Smooth muscle cell of trachea (primary cell): ENCODE measurements at places on chromosomes 2 and 18. TPM values are rescaled to one million over a fixed set of nuclear protein-coding genes. Genes with fewer than 3 reads are reported as not detected.

The OTX1 gene
- total RNA-seq, result 0.29 and 0.33 TPM in 2 replicates

The TEKT4 gene
- total RNA-seq, result not detected in 2 replicates

The FBXO48 gene
- total RNA-seq, result 0.29 and 0.33 TPM in 2 replicates

The POTEC gene
- total RNA-seq, result not detected in 2 replicates

The CDH2 gene
- 6.3 and 6.8 TPM in 2 replicates for total RNA-seq

The DNAJB2 gene
- 49.0 and 136 TPM in 2 replicates for total RNA-seq

The CCDC74A gene
- 9.0 and 12.7 TPM in 2 replicates for total RNA-seq

The CCL20 gene
- 2.2 TPM in 1 of 2 replicates, not detected in the other for total RNA-seq

The REEP1 gene
- total RNA-seq, result 0.15 TPM in 1 of 2 replicates, not detected in the other

The GCG gene
- not detected in 2 replicates for total RNA-seq
